ENCODE measurements at places on chromosomes 3 and 15.
A peak's percentile ranks its signal among the peaks of the same experiment; 100 is the strongest.

DNA sequence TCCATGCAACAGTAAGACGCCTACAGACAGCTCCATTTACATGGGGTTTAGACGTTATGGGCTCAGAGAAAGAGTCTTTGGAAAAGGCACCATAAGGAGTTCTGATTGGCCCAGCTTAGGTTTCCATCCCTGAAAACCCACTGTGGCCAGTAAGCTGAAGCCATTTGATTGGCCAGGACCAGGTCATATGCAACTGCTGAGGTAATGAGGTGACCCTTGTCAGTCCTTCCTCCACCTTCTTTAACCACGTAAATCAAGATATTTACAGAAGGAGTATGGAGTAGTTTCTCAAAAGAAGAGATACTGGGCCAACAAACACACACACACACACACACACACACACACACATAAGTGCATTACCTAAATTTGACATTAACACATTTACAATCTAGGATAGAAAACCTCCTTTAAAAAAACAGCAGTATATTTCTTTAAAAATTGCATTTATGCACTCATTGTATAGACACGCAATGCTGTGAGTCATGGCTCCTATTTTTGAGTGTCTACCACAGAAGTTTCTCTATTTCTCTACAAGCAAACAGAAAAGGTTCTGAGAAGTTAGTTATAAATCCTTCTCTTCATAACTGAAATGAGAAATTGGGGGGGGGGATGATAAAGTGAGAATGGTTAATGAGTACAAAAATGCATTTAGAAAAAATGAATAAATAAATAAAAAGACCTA lies 16.3 kb upstream of the MB21D2 start:
- peaks cover 48% of the 10 kb centered on the region for H3K4me1 ChIP-seq
- no peak overlapping the region for H3K4me3 ChIP-seq
- peak overlapping the region; percentile 52 for H3K27ac ChIP-seq
- H3K27me3 ChIP-seq = no peaks in the 10 kb centered on the region
- H3K36me3 ChIP-seq = peaks cover 5% of the 10 kb centered on the region

- no peak for DNase-seq
- H3K4me1 ChIP-seq = peaks cover 11% of the 10 kb centered on the region
- H3K27me3 ChIP-seq = peaks cover 56% of the 10 kb centered on the region
- no peak overlapping the region for H3K27ac ChIP-seq
- no peaks in the 10 kb centered on the region for H3K36me3 ChIP-seq
These were observed 3.4 kb upstream of the DGKG start for GRCh38 chr3:186365202-186365974.

DNA sequence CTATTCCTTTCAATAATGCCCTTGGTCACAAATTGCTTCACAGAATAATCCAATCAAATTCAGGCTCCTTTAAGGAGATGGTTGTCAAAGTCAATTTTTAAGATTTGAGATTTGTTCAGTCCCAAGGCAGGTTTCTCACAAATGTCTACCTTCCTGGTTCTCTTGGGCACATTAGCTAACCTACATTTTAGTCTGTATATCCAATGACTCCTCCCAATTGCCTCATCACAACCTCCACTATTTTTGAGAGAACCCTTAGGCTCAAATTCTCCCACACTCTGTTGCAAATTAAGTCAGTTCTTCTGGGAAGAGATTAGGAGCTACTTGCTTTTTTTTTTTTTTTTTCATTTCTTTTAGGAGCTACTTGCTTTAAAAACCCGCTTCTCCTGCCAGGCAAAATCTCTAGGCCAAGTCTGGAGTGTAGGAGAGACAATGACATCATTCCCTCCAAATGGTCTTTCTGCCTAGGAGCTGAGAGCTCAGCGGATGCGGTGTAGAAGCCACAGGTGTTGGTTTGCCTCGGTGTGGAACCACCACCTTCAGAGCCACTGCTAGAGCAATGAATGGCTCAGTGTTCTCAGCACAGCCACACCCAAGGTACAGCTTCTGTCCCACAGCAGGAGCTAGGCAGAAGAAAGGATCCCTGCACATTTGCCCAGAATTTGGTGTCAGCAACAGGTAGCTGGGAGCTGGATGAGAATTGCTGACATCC lies 10.0 kb upstream of the INO80 start:
- no peak for DNase-seq
- H3K27me3 ChIP-seq = peaks cover 6% of the 10 kb centered on the region
- no peaks in the 10 kb centered on the region for H3K4me1 ChIP-seq
- no peak overlapping the region for H3K27ac ChIP-seq
- H3K36me3 ChIP-seq = no peaks in the 10 kb centered on the region
- no peak overlapping the region for H3K4me3 ChIP-seq

- no peak for DNase-seq
- no peaks in the 10 kb centered on the region for H3K36me3 ChIP-seq
- H3K27me3 ChIP-seq = peaks cover 15% of the 10 kb centered on the region
- no peak overlapping the region for H3K27ac ChIP-seq
- H3K4me1 ChIP-seq = no peaks in the 10 kb centered on the region
- no peak overlapping the region for H3K4me3 ChIP-seq
These were observed 171.6 kb downstream of the CD47 start for GRCh38 chr3:107919239-107919638.

GRCh38 chr3:141436180-141436579 lies 50.6 kb upstream of the RASA2 start:
- H3K4me1 ChIP-seq = peaks cover 58% of the 10 kb centered on the region
- H3K36me3 ChIP-seq = peaks cover 38% of the 10 kb centered on the region
- H3K4me3 ChIP-seq = no peak overlapping the region
- 0 out of 2 replicates have a peak overlapping the region, but pooled peaks have one; percentile 36 for H3K27ac ChIP-seq
- DNase-seq = no peak
- no peaks in the 10 kb centered on the region for H3K27me3 ChIP-seq

DNA sequence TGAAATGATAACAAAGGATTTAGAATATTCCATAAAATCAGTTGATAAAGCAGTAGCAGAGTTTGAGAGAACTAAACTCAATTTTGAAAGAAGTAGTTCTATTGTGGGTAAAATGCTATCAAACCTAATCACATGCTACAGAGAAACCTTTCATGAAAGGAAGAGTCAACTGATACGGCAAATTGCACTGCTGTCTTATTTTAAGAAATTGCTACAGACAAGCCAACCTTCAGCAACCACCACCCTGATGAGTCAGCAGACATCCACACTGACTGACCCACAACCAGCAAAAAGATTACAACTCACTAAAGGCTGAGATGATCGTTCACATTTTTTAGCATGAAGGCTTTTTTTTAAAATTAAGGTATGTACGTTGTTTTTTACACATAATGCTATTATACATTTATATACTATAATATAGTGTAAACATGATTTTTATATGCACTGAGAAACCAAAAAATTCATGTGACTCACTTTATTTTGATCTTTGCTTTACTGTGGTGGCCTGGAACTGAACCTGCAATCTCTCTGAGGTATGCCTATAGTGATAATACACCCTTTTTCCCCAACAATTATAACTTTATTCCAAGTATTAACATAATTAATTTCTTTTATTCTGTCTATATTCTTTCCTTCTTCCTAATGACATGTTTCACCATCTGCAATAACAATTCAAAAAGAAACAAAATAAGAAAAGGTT lies 109.9 kb downstream of the TBC1D5 start:
- DNase-seq = peak; percentile 65
- peak overlapping the region; percentile 66 for H3K27ac ChIP-seq
- H3K36me3 ChIP-seq = no peaks in the 10 kb centered on the region
- H3K27me3 ChIP-seq = no peaks in the 10 kb centered on the region
- peaks cover 46% of the 10 kb centered on the region for H3K4me1 ChIP-seq

- H3K36me3 ChIP-seq = no peaks in the 10 kb centered on the region
- peak; percentile 88 for DNase-seq
- peak overlapping the region; percentile 98 for H3K27ac ChIP-seq
- H3K4me1 ChIP-seq = peaks cover 40% of the 10 kb centered on the region
- peak overlapping the region; percentile 99 for H3K4me3 ChIP-seq
These were observed 9.5 kb upstream of the TRIM69 start for GRCh38 chr15:44726568-44727484.

DNA sequence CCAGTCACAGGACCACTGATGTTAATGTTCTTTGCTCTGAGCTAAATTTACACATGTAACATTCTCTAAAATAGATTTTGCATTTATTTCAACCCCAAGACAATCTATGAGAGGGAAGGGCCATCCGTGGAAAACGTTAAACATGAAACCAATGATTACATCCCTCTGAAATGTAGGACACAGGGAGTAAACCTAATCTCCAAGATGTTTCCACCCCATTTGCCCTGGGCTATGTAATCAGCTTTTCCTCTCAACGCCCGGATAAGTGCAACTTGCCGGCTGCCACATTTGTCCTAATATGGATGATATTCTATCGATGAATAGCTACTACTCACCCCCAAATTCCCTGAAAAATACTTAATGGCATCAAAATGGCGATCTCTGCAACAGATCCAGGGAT lies 6.4 kb upstream of the FMN1 start:
- H3K36me3 ChIP-seq = no peaks in the 10 kb centered on the region
- peak overlapping the region; percentile 77 for H3K4me3 ChIP-seq
- peaks cover 18% of the 10 kb centered on the region for H3K27me3 ChIP-seq
- peaks cover 20% of the 10 kb centered on the region for H3K4me1 ChIP-seq
- DNase-seq = no peak
- no peak overlapping the region for H3K27ac ChIP-seq

- no peaks in the 10 kb centered on the region for H3K4me1 ChIP-seq
- no peaks in the 10 kb centered on the region for H3K27me3 ChIP-seq
- DNase-seq = peak; percentile 18
- H3K36me3 ChIP-seq = no peaks in the 10 kb centered on the region
- no peak overlapping the region for H3K27ac ChIP-seq
These were observed 48.0 kb downstream of the SLC15A2 start for GRCh38 chr3:121942116-121942786.

- H3K27ac ChIP-seq = no peak overlapping the region
- H3K4me3 ChIP-seq = no peak overlapping the region
- no peaks in the 10 kb centered on the region for H3K27me3 ChIP-seq
- H3K36me3 ChIP-seq = no peaks in the 10 kb centered on the region
- DNase-seq = no peak
- H3K4me1 ChIP-seq = peaks cover 30% of the 10 kb centered on the region
These were observed 234.6 kb downstream of the RAP2B start for GRCh38 chr3:153396581-153396980.

GRCh38 chr3:50459785-50460184 lies 43.6 kb downstream of the CACNA2D2 start:
- no peaks in the 10 kb centered on the region for H3K4me1 ChIP-seq
- H3K36me3 ChIP-seq = no peaks in the 10 kb centered on the region
- no peak for DNase-seq
- peaks cover 44% of the 10 kb centered on the region for H3K27me3 ChIP-seq

DNA sequence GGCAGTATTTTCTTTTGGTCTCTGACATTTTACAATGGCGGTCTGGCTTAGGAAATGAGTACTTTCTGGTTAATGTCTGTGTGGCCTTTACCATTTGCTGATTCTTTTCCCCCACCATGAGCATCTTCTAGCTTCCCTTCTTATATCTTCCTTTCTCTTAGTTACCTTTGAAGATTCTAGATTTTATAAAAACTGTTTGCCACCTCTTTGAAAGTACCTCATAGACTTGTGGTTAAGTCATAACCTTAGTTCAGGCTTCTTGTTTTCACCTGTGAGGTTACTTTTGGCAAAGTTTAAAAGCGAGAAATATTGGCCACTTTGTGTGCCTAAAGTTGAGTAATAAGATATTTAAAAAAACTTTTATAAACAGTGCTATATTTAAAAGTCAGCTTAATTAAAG lies 147.4 kb downstream of the FMN1 start:
- no peak for DNase-seq
- no peaks in the 10 kb centered on the region for H3K27me3 ChIP-seq
- H3K4me1 ChIP-seq = no peaks in the 10 kb centered on the region
- peaks cover 76% of the 10 kb centered on the region for H3K36me3 ChIP-seq
- H3K4me3 ChIP-seq = no peak overlapping the region

DNA sequence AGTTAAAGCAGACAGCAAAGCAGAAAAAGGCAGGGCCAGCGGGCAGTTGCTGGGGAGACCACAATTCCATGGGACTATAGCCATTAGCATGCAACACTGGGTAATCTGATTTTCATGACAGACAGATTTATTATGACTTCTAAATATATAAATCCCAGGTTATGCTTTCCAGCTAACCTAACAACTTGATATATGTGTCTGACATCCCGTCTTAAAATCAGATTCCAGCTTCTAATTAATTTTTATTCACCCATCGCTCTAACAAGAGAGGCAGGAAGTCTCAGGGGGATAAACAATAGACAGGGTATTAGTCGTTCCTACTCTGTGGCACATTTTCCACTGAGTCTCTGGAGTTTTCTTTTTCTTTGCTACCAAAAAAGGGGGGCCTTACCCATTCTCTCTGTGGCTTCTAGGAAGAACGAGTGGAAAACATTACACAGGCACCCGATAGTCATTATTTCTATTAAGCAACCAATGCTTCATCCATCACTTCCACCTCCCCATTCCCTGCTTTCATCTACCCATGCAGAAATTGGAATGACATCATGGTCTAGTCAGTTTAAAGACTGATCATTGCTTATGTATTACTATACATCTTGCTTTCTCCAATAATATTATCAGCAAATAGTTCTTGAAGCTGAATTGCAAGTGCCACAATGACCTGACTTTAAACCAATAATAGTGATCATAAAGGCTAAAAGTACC lies 173.1 kb downstream of the FHIT start:
- H3K4me3 ChIP-seq = no peak overlapping the region

- no peaks in the 10 kb centered on the region for H3K4me1 ChIP-seq
- no peak overlapping the region for H3K27ac ChIP-seq
- H3K36me3 ChIP-seq = no peaks in the 10 kb centered on the region
- H3K27me3 ChIP-seq = peaks cover 7% of the 10 kb centered on the region
These were observed 13.0 kb upstream of the DNAJC13 start for GRCh38 chr3:132404276-132404675.

GRCh38 chr3:46467562-46467961 lies 2.9 kb upstream of the LTF start:
- H3K27ac ChIP-seq = no peak overlapping the region
- DNase-seq = no peak
- H3K4me3 ChIP-seq = no peak overlapping the region
- H3K4me1 ChIP-seq = peaks cover 9% of the 10 kb centered on the region
- no peaks in the 10 kb centered on the region for H3K36me3 ChIP-seq

- H3K27me3 ChIP-seq = no peaks in the 10 kb centered on the region
- no peak for DNase-seq
- H3K4me1 ChIP-seq = no peaks in the 10 kb centered on the region
- H3K36me3 ChIP-seq = peaks cover 25% of the 10 kb centered on the region
- H3K27ac ChIP-seq = no peak overlapping the region
These were observed 11.8 kb downstream of the POLR2M start for GRCh38 chr15:57718309-57718708.

DNA sequence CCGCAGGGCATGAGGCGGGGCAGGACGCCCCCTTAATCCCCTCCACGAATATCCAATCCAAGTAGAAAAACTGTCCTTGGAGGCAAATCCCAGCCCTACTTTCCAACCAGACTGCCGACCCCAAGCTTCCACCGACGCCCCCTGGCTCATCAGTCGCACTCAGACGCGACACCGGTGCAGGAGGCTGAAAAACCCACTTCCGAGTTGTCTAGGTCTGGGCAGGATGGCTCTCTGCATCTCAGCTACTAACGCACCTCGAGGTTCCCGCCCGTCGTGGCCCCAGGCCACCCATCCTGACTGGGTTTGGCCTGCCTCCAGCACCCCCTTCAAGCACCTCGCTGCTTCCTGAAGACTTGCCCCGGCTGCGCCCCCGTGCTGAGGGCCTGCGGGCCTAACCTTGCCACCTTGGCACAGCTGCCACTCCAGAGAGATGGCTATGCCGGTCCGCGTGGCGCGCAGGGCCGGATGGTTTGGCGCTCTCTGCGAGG lies 15.5 kb downstream of the RGMA start:
- no peak overlapping the region for H3K27ac ChIP-seq
- H3K27me3 ChIP-seq = peaks cover 44% of the 10 kb centered on the region
- H3K4me3 ChIP-seq = peak overlapping the region; percentile 68
- no peak for DNase-seq
- no peaks in the 10 kb centered on the region for H3K36me3 ChIP-seq
